ENCODE measurements at places on chromosomes 16 and 17. TPM values are rescaled to one million over a fixed set of nuclear protein-coding genes. Genes with fewer than 3 reads are reported as not detected.

- DNase-seq = no peak
Measured at GRCh38 chr17:20098314-20098713, 89.2 kb downstream of the SPECC1 start.

DNA sequence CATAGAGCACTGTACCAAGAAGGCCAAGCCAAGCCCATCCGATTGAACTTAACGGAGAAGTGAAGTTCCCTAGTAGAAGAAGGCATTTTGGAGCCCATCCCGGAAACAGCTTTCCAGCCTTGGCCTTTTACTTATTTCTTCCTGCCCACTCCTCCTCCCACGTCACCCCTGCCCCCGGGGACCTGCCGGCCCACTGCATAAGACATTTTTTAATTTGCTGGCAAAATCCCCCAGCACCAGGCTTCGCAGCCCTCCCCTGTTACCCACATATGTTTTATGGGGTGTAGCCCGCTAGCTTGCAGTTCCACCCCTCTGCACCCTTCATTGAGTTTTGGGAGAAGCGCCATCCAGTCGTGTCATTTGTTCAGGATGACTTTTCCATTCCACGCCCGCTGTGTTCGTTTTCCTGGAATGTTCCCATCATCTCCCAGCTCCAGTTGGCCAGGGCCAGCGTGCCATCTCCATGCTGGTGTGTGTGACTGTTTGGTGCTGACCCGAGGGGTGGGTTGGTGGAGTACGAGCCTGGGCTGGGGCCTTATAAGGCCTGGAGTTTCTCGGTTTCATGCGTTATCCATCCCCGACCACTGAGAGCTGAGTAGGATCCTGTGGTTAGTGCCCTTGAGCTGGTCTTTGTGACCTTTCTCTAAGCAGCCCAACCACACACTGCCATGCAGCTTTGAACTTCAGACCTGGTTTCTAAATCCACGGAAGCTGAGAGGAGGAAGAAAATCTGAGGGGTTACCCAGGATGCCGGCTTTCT, 20.0 kb upstream of the TBX2 start:
- DNase-seq = no peak

DNA sequence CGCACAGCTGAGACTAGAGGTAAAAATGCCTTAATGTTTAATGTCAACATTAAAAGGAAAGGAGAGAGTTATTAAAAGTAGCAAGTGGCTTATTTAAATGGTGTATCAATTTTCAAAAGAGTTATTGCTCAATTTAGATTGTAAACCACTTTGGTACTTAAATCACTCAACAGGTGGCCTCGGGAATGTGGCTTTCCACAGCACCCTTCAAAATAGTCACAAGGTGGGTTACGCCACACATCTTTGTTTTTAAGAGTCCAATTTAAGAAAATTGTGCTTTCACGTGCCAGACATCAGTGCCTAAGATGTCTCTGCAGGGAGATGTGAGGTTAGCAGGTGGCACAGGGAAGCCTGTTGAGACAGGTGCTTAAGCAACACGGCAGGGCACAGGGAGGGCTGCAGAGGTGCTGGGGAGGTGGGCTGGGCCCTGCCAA, 27.5 kb upstream of the ADCY7 start:
- no peak for DNase-seq

DNA sequence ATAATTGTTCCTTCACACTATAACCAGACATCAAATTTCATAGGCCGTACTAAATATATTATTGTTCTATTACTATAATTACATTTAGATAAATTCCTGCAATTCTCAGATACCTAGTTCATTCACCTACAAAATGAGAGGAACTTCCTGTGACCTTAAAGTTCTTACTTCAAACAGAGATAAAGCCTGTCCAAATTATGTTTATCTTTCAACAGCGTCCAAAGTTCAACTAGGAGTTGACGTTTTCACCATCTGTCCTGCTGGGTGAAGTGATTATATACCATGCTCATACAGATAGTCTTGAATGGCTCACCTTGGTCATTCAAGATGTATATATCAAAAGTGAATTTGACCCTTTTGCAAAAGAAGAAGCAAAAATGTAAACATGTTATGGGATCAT, 440.6 kb downstream of the CDH8 start:
- no peak for DNase-seq

GRCh38 chr17:55709440-55709839, 13.2 kb downstream of the TMEM100 start:
- no peak for DNase-seq

DNA sequence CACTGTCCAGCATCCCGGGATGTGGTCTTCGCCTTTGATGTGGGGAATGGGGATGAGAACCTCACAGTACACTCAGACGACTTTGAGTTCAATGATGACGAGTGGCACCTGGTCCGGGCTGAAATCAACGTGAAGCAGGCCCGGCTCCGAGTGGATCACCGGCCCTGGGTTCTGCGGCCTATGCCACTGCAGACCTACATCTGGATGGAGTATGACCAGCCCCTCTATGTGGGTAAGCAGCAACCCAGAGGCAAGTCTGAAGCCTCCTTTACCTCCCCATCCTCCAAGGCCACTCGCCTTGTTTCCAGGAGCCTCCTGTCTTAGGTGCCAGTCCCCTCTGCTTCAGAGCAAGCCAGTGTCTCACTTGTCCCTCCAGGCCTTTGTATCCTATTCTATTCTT, 10.2 kb downstream of the CNTNAP1 start:
- DNase-seq = no peak

- DNase-seq = no peak
Measured at GRCh38 chr17:45650561-45650960, 133.6 kb upstream of the CRHR1 start.

- no peak for DNase-seq
Measured at GRCh38 chr17:46736100-46736499, 82.4 kb downstream of the WNT3 start.

Gene RBFOX1
- 70.2 TPM for total RNA-seq

Gene TBC1D3I
- 0.30 TPM for total RNA-seq

Gene PABPN1L
- not detected for total RNA-seq

Measured in Right ventricle myocardium superior (tissue), 1 donor.